ENCODE measurements at places on chromosomes 12 and 14.

GRCh38 chr12:51471111-51471864 is 46.7 kb downstream of the SLC4A8 start:
- no peak for DNase-seq

GRCh38 chr12:96994900-96995299 is 87.8 kb downstream of the NEDD1 start:
- DNase-seq = no peak

DNA sequence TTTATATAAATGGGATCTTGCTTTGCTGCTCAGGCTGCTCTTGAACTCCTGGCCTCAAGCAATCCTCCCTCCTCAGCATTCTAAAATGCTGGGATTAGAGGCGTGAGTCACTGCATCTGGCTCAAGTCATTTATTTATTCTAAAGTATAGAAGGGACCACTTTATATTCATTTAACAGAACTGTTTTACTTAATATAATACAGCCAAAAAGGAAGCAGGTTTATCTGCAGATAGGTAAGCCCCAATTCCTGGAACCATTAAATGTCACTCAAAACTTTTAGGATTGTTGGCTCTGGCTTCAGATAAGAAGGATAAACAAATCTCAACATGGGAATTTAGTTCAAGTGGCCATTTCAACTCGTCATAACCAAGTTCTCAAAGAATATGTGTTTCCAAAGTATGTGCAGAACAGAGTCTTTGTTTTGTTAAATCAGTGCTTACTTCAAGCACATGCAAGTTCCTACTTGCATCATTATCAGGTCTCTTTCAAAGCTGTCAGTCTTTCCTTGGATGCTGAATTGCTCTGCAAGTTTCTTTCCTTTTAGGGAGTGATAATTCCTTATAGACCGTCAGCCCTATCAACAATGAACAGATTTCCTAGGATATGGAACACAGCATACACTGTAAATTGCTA is 60.4 kb downstream of the KITLG start:
- DNase-seq = no peak

GRCh38 chr14:78253986-78254385 is 83.8 kb downstream of the NRXN3 start:
- no peak for DNase-seq

DNA sequence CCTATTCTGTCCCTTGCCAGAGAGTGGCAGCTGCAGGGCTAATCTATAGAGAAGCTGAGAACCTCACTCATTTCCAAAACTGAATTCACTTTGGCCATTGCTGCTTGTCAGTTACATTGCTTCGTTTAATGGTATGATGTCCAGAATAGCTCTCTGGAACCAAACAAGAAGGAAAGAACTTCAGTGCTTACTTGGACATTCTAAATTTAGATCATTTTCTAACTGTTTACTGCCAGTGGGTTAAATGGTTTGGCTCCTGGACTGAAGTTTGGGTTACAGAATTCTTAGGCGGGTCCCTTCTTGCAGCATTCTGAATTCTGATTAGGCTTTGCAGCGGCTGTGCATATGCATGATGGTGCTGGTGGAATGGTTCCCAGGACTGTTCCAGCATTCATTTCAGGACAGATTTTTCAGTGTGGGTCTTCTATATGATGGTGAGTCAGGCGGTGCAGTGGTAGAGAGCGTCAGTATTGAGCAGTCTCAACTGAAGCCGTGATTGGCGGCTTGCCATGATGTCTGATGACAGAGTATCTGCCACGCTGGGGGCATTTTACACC is 148.7 kb downstream of the DYRK2 start:
- DNase-seq = no peak

- DNase-seq = no peak
Measured at GRCh38 chr12:52630599-52631200, 12.3 kb upstream of the KRT73 start.

GRCh38 chr12:121769831-121770301 is 23.6 kb downstream of the RHOF start:
- no peak for DNase-seq

DNA sequence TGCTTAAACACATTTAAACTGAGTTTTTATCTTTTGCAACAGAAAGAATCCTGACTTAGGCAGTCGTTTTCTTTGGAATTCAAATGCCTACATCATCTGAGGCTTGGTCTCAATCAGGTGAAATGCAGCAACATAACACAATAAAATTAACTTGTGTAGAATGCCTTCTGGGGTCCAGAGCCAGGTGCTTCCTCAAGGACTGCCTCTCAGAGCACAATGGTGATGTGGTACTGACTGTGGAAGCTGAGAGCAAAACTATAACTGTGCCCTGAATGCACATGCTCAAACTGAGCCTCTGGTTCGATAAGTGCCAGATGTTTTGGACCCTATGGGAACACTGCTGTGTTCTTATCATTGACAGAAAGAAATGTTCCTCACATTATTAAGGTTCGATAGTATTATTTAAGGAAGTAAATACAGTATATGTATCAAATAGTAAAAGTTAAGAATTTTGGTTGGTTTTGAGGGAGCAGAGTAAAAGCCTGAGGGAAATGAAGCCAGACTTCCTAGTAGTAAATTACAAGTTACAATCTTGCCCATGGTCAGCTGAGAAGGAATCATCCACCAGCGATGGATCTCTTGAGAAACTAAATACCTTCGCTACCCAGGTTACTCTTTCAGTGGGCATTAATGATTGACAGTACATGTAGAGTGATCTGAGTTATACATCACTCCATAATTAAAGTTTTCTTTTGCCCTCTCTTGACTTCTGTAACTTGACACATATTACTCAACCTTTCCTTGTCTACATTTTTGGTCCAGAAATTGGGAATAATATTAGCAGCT is 122.9 kb upstream of the ATP2B1 start:
- DNase-seq = no peak

- no peak for DNase-seq
Measured at GRCh38 chr12:94167756-94168416, 19.5 kb downstream of the PLXNC1 start.

- no peak for DNase-seq
Measured at GRCh38 chr12:10497602-10498001, 8.1 kb upstream of the EIF2S3B start.

GRCh38 chr14:89236851-89237250 is 180.2 kb downstream of the FOXN3 start:
- no peak for DNase-seq

GRCh38 chr12:100360450-100360849 is 3.6 kb downstream of the SLC17A8 start:
- no peak for DNase-seq

- DNase-seq = no peak
Measured at GRCh38 chr12:52210186-52210924, 18.5 kb upstream of the KRT80 start.

DNA sequence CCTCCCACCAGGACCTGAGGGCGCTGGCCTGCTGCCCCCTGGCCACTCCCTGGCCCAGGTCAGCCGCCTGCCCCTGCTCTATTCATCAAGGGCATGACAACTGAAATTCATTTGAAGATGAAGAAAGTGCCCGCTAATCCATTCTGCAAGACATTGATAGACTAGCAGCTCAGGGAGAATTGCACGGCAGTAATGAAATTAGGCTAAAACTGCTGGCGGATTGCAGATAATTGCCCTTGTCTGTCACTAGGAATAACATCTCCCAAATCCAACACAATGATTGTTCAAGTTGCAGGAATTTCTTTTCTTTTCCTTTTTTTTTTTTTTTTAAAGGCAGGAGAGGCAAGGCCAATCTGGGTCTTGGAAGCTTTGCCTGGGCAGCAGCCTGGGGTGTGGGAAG is 44.5 kb downstream of the MVK start:
- no peak for DNase-seq

DNA sequence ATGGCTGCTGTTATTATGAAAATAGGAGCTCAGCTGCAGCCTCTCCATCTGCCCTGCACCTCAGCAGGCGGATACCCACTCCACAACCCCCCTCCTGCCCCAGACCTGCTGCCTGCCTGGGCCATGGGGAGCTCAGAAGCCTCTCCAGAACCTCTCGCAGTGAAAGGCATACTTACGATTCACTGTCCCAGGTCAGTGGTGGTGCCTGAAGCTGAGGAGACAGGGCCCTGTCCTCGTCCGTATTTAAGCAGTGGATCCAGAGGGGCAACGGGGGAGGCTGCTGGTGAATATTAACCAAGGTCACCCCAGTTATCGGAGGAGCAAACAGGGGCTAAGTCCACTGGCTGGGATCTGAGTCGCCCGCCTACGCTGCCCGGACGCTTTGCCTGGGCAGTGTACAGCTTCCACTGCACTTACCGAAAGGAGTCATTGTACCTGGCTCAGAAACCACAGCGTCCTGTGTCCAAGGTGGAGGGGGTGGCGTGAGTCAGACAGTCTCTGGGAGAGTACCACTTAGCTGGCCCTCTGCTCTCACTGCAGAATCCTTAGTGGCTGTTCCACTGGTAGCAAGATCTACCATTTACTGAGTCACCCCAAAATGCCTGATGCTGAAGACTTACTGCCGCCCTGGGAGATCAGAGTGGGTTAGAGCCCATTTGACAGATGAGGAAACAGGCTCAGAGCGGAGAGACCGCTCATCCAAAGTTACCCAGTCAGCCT is at the start of gene SERPINA1:
TSS of gene SERPINA1 (minus strand) at position 219 of the 720 bp plus-strand sequence. CDS start 5,365 bp downstream, outside the sequence.
- DNase-seq = no peak

DNA sequence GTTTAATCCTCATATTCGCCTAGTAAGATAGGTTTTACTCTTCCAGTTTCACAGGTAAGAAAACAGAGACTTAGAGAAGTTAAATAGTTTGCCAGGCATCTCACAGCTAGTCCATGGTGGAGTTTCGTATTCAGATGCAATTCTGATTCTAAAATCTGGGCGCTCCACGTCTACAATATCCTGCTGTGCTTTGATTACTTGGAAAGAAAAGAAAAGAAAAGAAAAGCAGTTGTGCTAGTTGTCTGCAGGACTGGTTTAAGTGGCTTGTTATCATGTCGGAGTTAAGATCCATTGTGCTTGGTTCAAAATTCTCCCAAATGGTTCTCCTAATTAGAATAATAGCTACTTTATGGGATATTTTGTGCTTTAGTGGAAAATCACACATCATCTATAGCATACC is 18.6 kb downstream of the AKAP3 start:
- DNase-seq = no peak

- DNase-seq = no peak
Measured at GRCh38 chr12:127054531-127054930, 1212.4 kb upstream of the TMEM132C start.

- DNase-seq = no peak
Measured at GRCh38 chr14:48430805-48431204, 755.4 kb upstream of the MDGA2 start.

DNA sequence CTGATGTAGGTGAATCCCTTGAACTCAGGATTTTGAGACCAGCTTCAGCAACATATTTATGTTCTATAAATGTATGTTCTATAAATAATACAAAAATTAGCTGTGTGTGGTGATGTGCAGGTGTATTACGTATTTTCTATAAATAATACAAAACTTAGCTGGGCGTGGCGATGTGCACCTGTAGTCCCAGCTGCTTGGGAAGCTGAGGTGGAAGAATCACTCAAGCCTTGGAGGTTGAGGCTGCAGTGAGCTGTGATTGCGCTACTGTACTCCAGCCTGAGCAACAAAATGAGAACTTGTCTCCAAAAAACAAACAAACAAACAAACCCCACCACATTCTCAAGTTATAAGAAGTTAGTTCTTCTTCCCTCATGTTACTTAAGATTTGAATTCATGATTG is 39.5 kb downstream of the GABARAPL1 start:
- DNase-seq = no peak

Measured in T-helper 22 cell (primary cell).